SK-N-DZ (cell line): ENCODE measurements at places on chromosomes 7 and 10.

- DNase-seq, result no peak
Observed at GRCh38 chr10:103584216-103585010, 90.9 kb downstream of the NEURL1 start.

DNA sequence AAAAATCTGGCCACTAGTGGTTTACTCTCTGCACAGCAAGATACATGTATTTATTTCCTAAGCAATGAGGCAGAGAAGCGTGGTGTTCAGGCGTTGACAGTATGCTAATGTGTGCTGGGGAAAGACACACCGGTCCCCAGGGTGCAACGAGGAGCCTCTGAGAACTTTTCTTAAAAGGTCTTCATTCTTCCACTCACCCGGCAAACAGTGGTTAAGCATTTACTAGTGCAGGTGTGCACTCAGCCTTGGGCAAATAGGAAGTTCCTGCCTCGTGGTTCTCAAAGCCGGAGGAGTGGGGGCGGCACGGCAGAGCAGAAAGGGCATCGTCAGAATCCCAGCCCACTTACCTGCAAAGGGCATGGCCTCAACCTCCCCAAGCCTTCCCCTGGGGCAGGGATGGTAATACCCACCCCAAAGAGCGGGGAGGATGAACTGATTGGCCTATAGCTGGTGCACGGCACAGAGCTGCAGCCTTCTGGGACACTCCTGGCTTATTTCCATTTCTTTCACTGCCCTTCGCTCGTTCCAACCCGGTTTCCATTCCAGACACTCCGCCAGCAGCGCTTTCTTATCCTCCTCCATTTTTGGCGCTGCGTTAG is 184.3 kb upstream of the CTBP2 start:
- DNase-seq, result no peak

DNA sequence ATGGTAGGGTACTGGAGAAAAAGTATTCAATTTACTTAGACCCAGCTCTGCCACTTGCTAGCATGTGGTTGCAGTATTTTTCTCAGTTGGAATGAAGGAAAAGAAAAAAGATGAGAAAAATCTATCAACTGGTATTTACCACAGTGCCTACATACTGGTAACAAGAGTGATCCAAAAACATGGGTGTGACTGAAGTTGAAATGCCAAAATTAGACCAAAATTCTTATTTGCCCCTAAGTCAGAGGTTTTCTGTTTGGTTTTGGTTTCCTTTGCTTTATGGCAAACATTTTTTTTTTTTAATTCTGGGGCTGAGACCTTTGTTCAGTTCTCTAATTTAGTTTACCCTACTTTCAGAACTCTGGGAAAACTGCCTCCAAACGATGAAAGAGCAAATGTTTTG is 12.3 kb downstream of the HYCC1 start:
- DNase-seq, result no peak

- no peak for DNase-seq
Observed at GRCh38 chr7:15557186-15557585, 4.6 kb downstream of the AGMO start.

GRCh38 chr7:106329408-106329807 is 44.6 kb upstream of the NAMPT start:
- no peak for DNase-seq

- DNase-seq, result no peak
Observed at GRCh38 chr10:82591421-82591820, 716.4 kb downstream of the NRG3 start.

- DNase-seq, result no peak
Observed at GRCh38 chr10:121522831-121523230, 75.4 kb downstream of the FGFR2 start.
